Astrocyte of the spinal cord (primary cell): ENCODE measurements at places on chromosomes 7 and 10.

GRCh38 chr10:58712141-58712540, 199.5 kb downstream of the BICC1 start:
- no peak for DNase-seq

GRCh38 chr7:123797673-123798531, 47.1 kb upstream of the HYAL4 start:
- DNase-seq: peak; percentile 91

DNA sequence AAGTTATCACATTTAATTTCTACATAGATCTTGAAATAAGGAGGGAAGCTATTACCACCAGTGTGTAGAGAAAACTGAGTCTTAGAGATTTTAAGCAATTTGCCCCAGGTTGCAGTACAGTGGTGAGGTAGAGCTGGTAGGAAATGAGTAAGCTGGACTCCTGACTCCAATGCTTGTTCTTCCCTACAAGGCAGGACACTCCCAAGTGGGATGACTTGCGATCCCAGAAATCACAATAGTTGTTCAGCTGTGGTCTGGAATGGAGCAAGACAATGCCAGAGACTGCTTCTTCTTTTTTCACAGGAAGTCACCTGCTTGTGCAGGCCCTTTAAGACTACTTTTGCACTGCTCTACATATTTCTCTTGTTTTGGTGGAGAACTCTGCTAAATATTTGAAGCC, 327.2 kb upstream of the BMPER start:
- DNase-seq: no peak

GRCh38 chr10:77604941-77605351, 32.7 kb downstream of the KCNMA1 start:
- no peak for DNase-seq

DNA sequence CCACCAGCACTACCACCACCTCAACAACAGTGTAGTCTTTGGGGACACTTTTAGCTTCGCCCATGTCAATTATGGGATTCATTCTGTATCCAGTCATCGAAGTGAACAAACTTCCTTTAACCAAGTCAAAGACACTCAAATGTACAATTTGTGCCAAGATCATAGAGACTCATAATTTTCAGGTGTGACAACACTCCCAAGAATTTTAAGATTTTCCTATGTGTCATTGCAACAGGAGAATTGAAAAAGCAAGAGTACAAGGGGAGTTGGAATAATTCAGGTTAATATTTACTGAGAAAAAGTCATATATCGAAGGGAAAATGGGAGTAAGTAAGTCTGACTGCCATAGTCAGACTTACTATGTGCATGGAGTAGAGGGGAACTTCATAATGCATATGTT, 26.2 kb downstream of the PON1 start:
- no peak for DNase-seq

DNA sequence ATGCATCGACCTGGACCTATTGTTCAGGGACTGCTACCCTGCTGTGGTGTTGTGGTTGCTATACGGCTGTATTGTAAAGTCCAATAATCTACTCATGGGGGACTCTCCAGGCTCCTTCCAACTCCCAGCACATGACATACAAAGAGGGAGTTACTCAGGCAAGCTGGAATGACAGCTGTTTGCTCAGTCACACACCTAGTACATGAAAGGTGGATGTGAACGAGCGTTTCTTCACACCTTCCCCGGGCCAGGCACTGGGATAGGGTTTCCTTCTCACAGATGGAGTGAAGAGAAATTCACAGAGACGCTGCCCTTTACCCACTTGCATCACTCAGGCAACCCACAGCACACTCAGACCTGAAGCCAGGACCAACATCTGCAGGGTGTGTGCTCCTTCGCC, 215.7 kb downstream of the TNS3 start:
- no peak for DNase-seq

DNA sequence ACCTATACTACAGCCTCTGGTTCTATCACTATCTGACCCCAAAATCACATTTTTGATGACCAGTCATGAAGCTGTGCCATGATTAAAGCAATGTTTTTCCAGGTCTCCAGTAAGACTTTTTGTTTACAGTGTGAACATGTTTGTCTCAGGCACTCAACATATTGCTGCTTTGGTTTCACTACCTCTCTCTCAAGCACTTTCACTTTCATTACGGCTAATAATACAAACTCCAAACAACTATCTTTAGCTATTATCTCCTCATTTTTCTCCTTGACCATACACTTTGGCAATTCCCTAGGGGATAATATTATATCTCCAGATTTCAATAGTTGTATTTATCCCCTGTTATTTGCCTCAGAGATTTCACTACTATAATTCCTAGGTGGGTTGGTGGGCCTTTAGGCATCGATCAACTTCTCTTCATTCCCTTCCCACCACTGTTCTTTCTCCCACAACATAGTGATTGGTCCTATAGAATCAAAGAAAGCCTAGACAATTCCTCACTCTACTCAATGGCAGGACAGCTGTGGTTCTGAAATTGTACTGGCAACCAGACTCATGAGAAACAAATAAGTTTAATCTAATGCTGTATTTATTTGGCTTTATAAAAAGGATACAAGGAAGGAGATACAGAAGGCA, 261.4 kb upstream of the ZWINT start:
- DNase-seq: no peak

GRCh38 chr10:92773776-92774175, 74.5 kb upstream of the EXOC6 start:
- no peak for DNase-seq

GRCh38 chr7:84705706-84706105, 481.1 kb downstream of the SEMA3D start:
- DNase-seq: no peak

GRCh38 chr7:116726149-116726548, 54.2 kb downstream of the MET start:
- no peak for DNase-seq

GRCh38 chr10:76037531-76038155, 606.2 kb downstream of the LRMDA start:
- DNase-seq: no peak
